ENCODE measurements at places on chromosomes 16 and 17.
A peak's percentile ranks its signal among the peaks of the same experiment; 100 is the strongest.

DNA sequence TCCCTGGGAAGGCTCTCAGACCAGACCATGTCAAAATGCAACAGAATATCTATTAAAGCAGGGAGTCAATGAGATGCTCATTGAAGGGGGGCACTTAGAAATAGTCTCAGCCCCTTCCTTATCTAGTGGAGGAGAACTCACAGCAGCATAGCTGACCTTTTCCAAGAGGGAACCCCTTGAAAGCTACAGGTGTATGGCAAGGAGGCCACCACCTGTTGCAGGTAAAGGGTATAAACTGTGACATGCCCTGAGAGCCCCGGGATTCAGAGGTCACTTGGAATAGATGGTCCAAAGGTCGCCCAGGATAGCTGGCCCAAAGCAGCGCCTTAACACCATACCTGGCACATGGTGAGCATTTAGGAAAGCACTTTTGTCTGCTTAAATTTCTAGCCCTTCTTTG lies 120.2 kb upstream of the RPL38 start:
- no peak for DNase-seq

DNA sequence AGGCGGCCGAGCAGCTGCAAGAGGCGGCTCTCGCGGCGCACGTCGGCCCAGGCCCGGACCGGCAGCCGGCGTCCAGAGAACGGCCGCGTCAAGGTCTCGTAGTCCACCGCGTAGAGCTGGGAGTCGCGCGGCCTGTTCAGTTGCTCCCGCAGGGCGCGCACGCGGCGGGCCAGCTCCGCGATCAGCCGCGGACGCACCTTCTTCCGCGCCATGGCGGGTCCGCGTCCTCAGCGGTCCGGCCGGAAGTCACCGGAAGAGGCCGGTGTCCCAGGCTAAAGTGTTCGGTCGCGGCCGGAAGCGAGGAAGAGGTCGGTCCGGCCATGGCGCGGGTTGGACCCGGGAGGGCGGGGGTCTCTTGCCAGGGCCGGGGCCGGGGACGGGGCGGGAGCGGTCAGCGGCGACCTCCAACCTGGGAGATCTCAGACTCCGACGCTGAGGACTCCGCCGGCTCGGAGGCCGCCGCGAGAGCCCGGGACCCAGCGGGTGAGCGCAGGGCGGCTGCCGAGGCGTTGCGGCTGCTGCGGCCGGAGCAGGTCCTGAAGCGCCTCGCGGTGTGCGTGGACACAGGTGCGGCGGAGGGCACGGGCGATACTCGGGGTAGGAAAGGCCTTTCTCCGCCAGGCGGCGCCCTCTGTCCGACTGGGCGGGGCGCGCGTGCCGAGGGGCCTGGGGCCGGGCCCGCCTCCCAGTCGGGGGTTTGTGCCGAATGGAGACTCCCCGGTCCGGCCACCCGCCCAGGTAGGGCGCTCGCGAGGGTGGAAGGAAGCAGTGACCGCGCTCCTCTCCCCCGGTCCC lies at the start of gene MRPS34:
MRPS34 (minus strand) TSS at position 227 of the 795 bp plus-strand sequence; CDS start at position 212, 15 bp downstream.
- peak; percentile 86 for DNase-seq

DNA sequence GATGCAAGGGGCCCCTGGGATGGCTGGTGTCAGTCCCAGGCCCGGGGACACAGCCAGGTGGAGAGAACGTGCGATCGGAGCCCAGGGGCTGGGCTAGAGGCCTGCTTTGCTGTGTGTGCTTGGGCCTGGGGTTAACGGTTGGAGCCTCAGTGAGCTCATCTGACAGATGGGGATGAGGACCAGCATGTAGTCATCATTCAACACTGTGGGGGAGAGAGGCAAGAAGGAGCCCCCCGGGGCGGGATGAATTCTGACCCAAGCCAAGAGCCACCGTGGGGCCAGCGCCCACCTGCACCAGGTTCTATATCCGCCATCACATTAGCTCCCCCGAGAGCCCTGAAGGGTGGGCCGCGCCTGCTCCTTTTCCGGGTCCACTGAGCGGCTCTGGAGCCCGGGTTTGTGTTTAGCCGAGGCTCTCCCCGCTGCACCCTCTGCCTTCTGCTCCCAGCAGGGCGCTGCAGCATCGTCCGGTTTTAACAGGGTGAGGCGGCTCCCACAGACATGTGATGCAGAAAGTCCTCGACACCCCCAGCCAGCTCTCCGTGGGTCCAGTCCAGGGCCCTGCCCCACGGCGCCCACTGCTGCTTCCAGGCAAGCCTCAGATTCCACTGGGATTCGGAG lies 365.7 kb downstream of the SEC14L1 start:
- no peak for DNase-seq

GRCh38 chr17:40309031-40309948 lies at the start of gene RARA:
TSS of gene RARA (plus strand) at chr17:40309180. CDS start at chr17:40331219, 22,039 bp downstream.
- no peak for DNase-seq

- no peak for DNase-seq
Measured at GRCh38 chr17:5446786-5447185, 7.8 kb upstream of the C1QBP start.

DNA sequence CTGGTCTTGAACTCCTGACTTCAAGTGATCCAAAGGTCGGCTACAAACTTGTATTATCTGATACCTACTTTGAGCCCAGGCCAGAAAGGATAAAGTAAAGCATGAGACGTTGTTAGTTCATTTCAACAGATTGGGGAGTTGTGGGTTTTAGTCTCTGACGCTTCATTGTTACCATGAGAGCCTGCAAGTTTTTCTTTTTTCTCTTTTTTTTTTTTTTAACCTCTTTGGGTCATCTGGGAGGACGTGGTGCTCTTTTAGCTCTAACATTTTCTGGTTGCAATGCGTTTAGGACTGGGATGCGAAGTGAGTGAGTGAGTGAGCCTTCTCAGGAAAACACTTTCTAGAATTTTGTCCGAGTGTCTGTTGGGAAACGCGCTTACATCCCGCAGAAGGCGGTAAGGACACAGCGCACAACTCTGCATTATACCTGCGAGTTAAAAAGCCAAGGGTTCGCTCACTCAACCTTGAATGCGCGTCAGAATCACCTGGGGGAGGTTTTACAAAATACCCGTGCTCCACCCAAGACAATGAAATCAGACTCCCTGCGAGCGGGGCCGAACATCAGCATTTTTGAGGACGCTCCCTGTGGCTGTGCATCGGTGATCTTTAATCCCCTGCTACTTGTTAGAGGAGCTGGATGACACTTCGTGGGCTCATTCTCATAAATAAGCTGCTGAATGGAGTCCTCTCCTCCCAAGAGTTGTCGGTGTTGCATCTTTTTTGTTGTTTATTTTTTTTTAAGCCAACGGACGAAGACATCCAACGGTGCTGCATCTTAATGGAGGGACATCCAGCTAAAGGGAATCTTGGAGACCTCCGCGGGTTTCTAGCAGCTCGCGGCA lies 629 bp upstream of the RNF135 start:
- DNase-seq: no peak

GRCh38 chr16:9446471-9447194 lies 355.2 kb downstream of the HAPSTR1 start:
- DNase-seq: no peak

- no peak for DNase-seq
Measured at GRCh38 chr16:9422762-9423513, 331.5 kb downstream of the HAPSTR1 start.

- DNase-seq: no peak
Measured at GRCh38 chr17:80918731-80919130, 72.9 kb upstream of the CHMP6 start.

DNA sequence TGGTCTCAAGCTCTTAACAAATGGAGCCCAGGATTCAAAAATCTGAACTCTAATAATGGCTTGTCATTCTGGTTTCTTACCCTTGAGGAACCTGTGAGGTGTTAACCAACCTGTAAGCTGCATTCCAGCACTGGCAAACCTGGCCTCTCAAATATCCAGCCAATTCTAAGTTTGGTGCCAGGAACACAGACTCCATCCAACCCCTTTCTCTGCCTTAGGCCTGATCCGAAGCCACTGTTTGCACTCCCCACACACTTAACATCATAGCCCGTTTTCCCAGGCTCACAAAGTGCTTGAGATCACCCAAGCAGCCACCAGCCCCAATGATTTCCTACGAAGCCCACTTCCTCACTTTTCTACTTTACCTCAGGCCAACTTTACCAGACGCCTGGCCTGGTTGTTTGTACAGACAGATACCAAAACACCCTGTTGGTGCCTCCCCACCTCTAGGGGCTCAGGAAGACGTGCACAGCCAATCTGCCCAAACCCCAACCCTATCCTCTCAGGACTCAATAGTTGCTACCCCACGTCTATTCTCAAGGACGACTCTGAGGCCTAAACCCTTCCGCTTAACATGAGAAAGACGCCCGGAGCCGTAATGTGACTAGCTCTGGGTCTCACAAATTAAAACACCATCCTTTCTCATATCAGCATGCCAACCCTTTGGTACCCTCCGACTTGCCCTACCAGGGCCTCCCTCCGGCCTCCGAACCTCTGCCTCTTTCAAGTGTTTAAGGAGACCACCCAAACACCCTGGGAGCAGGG lies 3.2 kb upstream of the PER1 start:
- no peak for DNase-seq

DNA sequence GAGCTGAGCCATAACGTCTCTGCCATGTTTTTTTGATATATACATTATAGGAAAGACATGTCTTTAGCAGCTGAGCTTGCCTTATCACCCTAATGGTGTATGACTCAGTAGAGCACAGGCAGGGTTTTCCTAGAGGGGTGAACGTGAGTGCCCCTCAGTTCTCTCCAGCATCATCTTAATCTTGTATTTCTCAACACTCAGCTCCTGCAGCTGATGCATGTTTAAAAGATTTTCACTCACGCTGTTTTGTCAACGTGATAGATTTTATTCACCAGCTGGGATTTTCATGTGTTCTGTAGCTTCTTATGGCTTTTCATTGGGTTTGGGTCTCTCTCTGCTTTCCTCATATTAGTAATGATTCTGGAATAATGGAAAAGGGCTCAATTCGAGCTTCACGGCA lies 186.0 kb upstream of the PMFBP1 start:
- DNase-seq: no peak

DNA sequence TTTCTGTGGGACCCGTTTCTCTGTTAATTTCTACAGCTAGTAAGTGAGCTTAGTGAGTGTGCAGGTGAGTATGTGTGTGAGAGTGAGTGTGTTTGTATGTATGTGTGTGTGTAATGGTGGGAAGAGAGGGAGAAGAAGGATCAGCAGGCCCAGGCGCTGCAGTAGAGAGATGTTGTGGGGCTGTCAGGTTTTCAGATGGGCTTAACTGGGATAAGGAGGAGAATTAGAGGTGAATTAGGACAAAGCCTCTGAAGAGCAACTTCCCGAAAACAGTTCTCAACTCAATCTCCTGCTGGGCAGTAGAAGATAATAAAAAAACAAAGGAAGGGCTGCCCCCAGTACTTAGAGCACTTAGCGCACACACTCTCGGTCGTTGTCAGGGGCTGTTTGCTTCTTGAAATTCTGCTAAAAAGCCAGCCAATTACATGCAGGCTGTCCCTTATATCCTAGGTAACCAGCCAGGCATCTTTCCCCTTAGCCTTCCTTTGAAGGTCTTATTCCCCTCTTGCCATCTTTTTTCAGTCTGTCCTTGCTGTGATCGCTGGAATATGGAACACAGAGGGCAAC lies 63.4 kb downstream of the CLEC16A start:
- no peak for DNase-seq

DNA sequence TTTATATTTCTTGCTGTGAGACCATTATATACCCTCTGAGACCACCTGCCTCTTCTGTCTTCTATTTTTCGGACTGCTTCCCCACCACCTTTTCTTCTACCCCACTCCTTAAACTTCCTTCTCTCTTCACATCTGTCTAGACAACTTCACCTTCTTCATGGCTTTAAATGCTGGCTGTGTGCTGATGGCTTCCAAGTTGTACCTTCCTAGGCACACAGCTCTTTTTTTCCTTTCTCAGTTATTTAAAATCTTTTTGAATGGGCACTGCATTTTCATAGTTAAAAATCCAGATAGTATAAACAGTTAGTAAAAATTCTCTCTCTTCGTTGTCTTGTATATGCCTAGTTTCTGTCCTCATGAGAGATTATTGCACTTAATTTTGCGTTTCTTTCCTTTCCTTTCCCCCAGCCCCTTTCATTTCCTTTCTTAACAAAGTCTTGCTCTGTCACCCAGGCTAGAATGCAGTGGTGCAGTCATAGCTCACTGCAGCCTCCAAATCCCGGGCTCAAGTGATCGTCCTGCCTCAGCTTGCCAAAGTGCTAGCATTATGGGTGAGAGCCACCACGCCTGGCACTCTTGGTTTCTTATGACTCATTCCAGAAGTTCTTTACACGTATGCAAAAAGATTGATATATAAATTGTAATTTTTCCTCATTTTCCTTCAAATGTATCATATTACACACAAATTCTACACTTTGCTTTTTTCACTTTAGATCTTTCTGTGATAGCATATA lies 114.3 kb downstream of the NPIPB5 start:
- DNase-seq: no peak

DNA sequence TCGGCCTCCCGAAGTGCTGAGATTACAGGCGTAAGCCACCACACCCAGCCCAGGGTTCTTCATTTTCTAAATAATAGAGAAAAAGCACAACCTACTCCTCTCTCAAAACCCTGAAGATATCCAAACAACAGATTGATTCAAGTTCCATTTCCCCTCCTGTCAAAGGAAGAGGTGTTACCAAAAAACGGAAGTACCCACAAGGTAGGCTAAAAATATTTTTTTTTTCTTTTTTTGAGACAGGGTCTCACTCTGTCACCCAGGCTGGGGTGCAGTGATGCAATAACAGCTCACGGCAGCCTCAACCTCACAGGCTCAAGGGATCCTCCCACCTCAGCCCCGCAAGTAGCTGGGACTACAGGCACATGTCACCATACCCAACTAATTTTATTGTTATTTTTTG lies 18.9 kb downstream of the UTP6 start:
- no peak for DNase-seq

- DNase-seq: peak; percentile 57
Measured at GRCh38 chr17:13510062-13510461, 91.7 kb downstream of the HS3ST3A1 start.

DNA sequence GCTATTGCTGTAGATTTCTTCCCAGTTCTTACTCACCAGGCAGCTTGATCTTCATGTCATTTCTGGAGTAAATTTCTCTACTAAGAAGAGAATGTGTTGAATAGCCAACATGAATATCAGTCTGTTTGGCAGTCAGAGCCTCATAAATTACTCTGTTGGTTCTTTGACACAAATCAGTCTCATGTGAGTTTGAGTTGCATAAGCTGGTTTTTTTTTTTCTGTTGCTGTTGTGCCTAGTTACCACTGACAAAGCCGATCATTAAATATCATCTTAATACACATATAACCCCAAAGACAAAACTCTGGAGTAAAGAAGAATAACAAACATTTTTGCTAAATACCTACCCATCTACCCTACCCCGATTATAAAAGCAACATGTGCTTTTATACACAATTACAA lies 240.5 kb upstream of the KCNJ16 start:
- DNase-seq: no peak

- no peak for DNase-seq
Measured at GRCh38 chr17:75875182-75875939, 3.0 kb downstream of the TRIM47 start.

GRCh38 chr17:34368946-34369500 lies 6.0 kb upstream of the CCL1 start:
- no peak for DNase-seq

GRCh38 chr17:82911822-82912221 lies 72.0 kb upstream of the ZNF750 start:
- no peak for DNase-seq

All from liver (tissue), 10 donors.